SJSA1 (cell line): ENCODE measurements at places on chromosomes 12 and 14.

GRCh38 chr14:102699416-102700110, 77.7 kb upstream of the TRAF3 start:
- no peaks in the 10 kb centered on the region; the same call in 1 of the 2 replicates for H3K4me1 ChIP-seq
- H3K27me3 ChIP-seq: no peaks in the 10 kb centered on the region
- H3K4me3 ChIP-seq: no peak overlapping the region
- no peak for DNase-seq
- peaks cover 20% of the 10 kb centered on the region for H3K36me3 ChIP-seq

DNA sequence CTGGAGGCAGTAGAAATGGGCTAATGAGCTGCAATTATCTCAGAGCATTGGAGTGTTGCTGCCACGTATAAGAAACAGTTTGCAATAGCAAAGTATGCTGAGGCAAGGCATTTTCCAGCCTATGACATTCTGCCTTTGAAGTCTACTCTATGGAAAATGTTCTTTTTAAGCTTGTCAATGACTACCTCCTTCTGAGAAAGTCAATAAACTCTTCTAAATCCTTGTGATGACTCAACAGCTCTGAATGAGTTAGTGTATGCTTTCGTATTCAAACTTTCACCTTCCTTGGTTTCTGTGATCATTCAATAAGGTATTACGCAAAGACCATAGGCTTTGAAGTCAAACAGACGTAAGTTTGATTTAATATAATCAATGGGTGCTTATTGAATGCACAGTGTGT, 111.2 kb downstream of the CAPZA3 start:
- no peaks in the 10 kb centered on the region for H3K36me3 ChIP-seq
- H3K27me3 ChIP-seq: no peaks in the 10 kb centered on the region
- H3K27ac ChIP-seq: no peak overlapping the region
- H3K4me3 ChIP-seq: no peak overlapping the region
- DNase-seq: no peak

GRCh38 chr14:94366146-94366915, 22.1 kb downstream of the SERPINA1 start:
- no peak within 1 kb of the TSS for H3K4me3 ChIP-seq
- DNase-seq: no peak
- H3K4me1 ChIP-seq: no peaks in the 10 kb centered on the region
- H3K36me3 ChIP-seq: no peaks in the 10 kb centered on the region
- H3K27me3 ChIP-seq: no peaks in the 10 kb centered on the region
- no peak within 1 kb of the TSS for H3K27ac ChIP-seq

DNA sequence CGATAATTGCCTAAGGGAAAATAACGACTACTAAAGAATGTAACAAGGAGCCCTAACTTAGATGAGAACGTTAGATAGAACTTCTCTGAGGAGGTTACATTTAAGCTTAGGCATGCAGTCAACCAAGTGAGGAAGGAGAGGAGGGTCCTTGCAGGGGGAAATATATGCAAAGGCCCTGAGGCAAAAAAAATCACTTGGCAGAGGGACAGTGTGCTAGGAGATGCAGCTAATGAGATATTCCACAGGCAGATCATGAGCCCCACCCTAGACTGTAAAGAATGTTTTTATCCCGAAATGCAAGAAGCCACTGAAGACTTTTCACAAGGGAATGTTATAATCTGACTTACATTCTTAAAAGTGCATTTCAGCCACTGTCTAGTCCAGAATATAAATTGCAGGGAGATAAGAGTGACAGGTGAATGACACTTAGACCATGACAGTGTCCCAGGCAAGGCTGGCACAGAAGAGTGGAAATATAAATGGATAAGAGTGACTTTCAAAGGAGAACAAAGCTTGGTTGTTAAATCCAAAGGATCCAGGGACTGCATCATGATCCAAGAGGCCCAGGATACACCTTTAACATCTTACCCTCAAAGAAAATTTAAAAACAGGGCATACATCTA, 61.0 kb downstream of the PPM1H start:
- H3K27me3 ChIP-seq: no peaks in the 10 kb centered on the region
- H3K4me1 ChIP-seq: no peaks in the 10 kb centered on the region
- no peak overlapping the region for H3K27ac ChIP-seq

DNA sequence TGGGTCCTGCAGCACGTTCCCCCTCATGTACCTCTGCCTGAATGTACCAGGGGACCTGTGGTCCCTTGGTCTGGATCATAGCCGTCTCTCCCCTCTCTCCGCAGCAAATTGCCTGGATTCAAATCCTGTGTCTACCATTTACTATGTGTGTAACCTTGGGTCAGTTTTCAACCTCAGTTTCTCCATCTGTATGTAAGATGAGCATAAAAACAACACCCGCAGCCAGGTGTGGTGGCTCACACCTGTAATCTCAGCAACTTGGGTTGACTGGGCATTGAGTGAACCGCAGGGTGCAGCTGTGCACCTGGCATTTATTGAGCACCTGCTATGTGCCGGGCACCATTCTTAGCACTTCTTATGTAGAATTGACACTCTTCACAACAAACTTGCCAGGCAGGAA, 14.1 kb downstream of the CYP46A1 start:
- H3K4me1 ChIP-seq: no peaks in the 10 kb centered on the region
- H3K36me3 ChIP-seq: no peaks in the 10 kb centered on the region
- H3K27me3 ChIP-seq: no peaks in the 10 kb centered on the region

GRCh38 chr14:60998617-60999016, 17.6 kb downstream of the SLC38A6 start:
- H3K27me3 ChIP-seq: no peaks in the 10 kb centered on the region
- no peak overlapping the region for H3K4me3 ChIP-seq
- H3K36me3 ChIP-seq: peaks cover 8% of the 10 kb centered on the region
- DNase-seq: no peak
- H3K27ac ChIP-seq: no peak overlapping the region

GRCh38 chr14:68291820-68292219, 472.2 kb downstream of the RAD51B start:
- H3K27ac ChIP-seq: no peak overlapping the region
- H3K4me3 ChIP-seq: no peak overlapping the region
- H3K4me1 ChIP-seq: no peaks in the 10 kb centered on the region
- DNase-seq: no peak

DNA sequence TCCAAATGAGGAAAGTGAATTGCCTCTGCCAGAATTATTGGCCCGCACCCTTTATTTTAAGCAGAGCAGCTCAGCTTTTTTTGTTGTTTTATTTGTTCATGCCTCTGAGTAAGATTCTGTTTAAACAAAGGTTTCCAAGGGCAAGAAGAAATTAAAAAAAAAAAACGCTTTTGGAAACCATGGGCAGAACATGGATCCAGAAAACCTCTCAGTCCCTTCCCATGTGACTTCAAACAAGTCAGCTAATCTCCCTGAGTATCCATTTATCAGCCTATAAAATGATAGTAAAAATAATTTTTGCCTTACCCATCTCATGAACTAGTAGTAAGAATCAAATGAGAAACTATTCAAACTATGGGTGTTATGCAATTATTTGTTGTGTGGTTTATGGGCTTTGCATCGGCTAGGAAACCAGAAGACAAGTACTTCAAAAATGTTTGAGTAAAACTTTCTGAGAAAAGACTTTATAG, 27.6 kb downstream of the KITLG start:
- peaks cover 8% of the 10 kb centered on the region; the same call in 1 of the 2 replicates for H3K4me1 ChIP-seq
- H3K36me3 ChIP-seq: no peaks in the 10 kb centered on the region
- H3K27ac ChIP-seq: no peak overlapping the region
- H3K27me3 ChIP-seq: no peaks in the 10 kb centered on the region

DNA sequence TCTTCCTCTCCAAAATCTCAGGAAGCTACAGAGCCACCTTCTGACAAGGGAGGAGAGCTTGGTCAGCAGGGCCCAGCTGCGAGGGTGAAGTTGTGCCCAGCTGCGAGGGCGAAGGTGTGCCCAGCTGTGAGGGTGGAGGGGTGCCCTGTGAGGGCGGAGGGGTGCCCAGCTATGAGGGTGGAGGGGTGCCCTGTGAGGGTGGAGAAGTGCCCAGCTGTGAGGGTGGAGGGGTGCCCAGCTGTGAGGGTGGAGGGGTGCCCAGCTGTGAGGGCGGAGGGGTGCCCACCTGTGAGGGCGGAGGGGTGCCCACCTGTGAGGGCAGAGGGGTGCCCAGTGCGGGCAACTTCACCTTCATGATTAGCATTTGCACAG, 20.4 kb upstream of the TTC7B start:
- no peak overlapping the region for H3K27ac ChIP-seq
- no peaks in the 10 kb centered on the region for H3K36me3 ChIP-seq
- H3K27me3 ChIP-seq: no peaks in the 10 kb centered on the region
- no peak for DNase-seq

- H3K4me1 ChIP-seq: peaks cover 37% of the 10 kb centered on the region
- H3K27ac ChIP-seq: peak overlapping the region; percentile 58
- DNase-seq: peak; percentile 79
- no peak overlapping the region for H3K4me3 ChIP-seq
Observed at GRCh38 chr12:122790393-122791075, 16.2 kb downstream of the CCDC62 start.

GRCh38 chr12:106288494-106289195, 13.9 kb upstream of the TCP11L2 start:
- DNase-seq: peak; percentile 79
- no peaks in the 10 kb centered on the region for H3K27me3 ChIP-seq
- peaks cover 21% of the 10 kb centered on the region for H3K4me1 ChIP-seq
- no peak overlapping the region for H3K4me3 ChIP-seq
- H3K36me3 ChIP-seq: no peaks in the 10 kb centered on the region

DNA sequence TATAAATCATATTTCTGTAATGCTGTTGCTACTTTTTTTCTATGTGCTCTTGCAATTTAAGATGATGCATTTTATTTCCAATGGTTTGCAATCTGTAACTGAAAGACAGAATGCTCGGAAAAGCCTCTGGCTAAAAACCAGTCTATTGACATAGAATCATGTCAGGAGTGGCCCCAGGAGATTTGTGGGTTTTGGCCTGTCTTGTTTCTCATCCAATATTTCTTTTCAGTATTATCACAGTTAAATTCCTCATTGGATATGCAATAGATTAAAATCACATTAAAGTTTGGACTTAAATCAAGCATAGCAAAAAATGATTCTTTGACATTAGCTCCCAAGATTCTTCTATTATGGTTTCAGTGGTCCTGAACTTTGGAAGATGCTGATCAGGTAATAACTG, 19.1 kb upstream of the SLC38A2 start:
- no peak for DNase-seq
- no peak overlapping the region for H3K27ac ChIP-seq
- H3K27me3 ChIP-seq: no peaks in the 10 kb centered on the region
- peaks cover 58% of the 10 kb centered on the region for H3K4me1 ChIP-seq
- H3K4me3 ChIP-seq: no peak overlapping the region

DNA sequence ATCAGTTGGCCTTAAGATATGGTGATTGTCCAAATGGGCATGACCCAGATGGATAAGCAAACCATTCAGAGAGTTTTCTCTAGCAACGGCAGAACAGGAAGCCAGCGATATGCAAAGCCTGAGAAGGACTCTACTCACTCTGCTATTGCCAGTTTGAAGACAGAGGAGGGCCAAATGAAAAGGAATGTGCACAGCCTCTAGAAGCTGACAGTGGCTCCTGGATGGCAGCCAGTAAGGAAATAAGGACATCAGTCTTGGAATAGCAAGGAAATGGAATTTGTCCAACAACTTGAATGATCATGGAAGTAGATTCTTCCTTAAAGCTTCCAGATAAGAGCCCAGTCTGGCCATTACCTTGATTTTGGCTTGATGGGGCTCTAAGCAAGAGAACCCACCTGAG, 60.0 kb downstream of the TMTC2 start:
- no peaks in the 10 kb centered on the region for H3K36me3 ChIP-seq
- no peak for DNase-seq
- no peak overlapping the region for H3K4me3 ChIP-seq
- no peaks in the 10 kb centered on the region for H3K27me3 ChIP-seq

DNA sequence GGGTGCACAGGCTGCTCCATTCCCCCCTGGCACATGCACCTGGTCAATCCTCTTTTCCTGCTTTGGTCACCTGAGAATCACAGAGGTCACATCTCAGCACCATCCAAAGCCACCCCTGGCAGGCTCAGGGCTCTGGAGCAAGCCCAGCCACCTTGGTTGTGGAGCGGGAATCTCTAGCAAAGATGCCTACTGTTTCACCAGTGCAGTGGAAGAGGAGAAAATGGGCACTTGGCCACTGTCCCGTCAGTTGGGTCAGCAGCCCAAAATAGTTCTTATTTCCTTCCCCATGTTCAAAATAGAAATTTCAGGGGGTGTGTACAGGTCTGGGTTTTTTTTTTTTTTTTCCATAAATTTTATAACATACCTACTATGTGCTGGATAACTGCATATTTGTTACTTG, 18.3 kb downstream of the RTL1 start:
- H3K27me3 ChIP-seq: no peaks in the 10 kb centered on the region
- no peak overlapping the region for H3K4me3 ChIP-seq
- no peak overlapping the region for H3K27ac ChIP-seq

- no peak overlapping the region for H3K4me3 ChIP-seq
- H3K4me1 ChIP-seq: no peaks in the 10 kb centered on the region
- no peaks in the 10 kb centered on the region; the same call in 1 of the 2 replicates for H3K27me3 ChIP-seq
- no peaks in the 10 kb centered on the region for H3K36me3 ChIP-seq
- DNase-seq: no peak
- no peak overlapping the region for H3K27ac ChIP-seq
Observed at GRCh38 chr12:66623455-66623854, 55.4 kb downstream of the GRIP1 start.

- no peaks in the 10 kb centered on the region for H3K36me3 ChIP-seq
- H3K27me3 ChIP-seq: no peaks in the 10 kb centered on the region
- H3K4me1 ChIP-seq: peaks cover 4% of the 10 kb centered on the region; the same call in 1 of the 2 replicates
- H3K27ac ChIP-seq: no peak overlapping the region
- peak; percentile 17 for DNase-seq
Observed at GRCh38 chr12:43338848-43339526, 213.0 kb downstream of the ADAMTS20 start.

- no peaks in the 10 kb centered on the region for H3K36me3 ChIP-seq
- peaks cover 1% of the 10 kb centered on the region for H3K4me1 ChIP-seq
- H3K27me3 ChIP-seq: no peaks in the 10 kb centered on the region
- no peak overlapping the region for H3K4me3 ChIP-seq
- no peak overlapping the region for H3K27ac ChIP-seq
Observed at GRCh38 chr12:80195074-80195726, 95.9 kb downstream of the OTOGL start.

- H3K27ac ChIP-seq: no peak overlapping the region
- H3K4me3 ChIP-seq: no peak overlapping the region
- DNase-seq: no peak
- H3K27me3 ChIP-seq: no peaks in the 10 kb centered on the region
- H3K4me1 ChIP-seq: no peaks in the 10 kb centered on the region
Observed at GRCh38 chr12:45522227-45522626, 207.3 kb upstream of the ARID2 start.

DNA sequence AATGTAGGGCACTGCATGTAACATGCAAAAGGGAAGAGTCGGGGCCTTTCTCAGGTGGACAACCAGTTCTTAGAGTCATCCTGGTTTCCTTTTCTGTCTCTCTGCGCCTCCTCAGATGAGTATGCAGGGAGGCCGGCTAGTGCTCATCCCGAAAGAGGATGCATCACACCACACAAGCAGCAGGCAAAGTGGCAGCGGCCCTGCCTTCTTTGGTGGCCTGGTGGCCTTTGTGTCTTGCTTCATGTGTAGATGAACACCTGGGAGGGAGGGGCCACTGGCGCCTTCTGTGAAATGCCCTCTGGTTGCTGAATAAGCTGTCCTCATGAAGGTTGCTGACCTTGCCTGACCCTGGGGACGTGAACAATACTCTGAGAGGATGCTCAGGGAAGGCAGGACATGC, 18.0 kb downstream of the SLC24A4 start:
- H3K4me1 ChIP-seq: no peaks in the 10 kb centered on the region
- no peaks in the 10 kb centered on the region for H3K36me3 ChIP-seq
- H3K27me3 ChIP-seq: no peaks in the 10 kb centered on the region
- DNase-seq: no peak
- H3K27ac ChIP-seq: no peak overlapping the region
- H3K4me3 ChIP-seq: no peak overlapping the region

- H3K4me1 ChIP-seq: no peaks in the 10 kb centered on the region
- no peak for DNase-seq
- no peak overlapping the region for H3K4me3 ChIP-seq
Observed at GRCh38 chr14:101908795-101909194, 55.6 kb upstream of the DYNC1H1 start.
